ENCODE measurements at places on chromosomes 6 and 20.

- ATAC-seq, result peak; percentile 58
Measured at GRCh38 chr20:35306931-35307517, 14.8 kb upstream of the FAM83C start.

- ATAC-seq, result peak; percentile 55
Measured at GRCh38 chr6:79269877-79270276, 35.4 kb upstream of the HMGN3 start.

DNA sequence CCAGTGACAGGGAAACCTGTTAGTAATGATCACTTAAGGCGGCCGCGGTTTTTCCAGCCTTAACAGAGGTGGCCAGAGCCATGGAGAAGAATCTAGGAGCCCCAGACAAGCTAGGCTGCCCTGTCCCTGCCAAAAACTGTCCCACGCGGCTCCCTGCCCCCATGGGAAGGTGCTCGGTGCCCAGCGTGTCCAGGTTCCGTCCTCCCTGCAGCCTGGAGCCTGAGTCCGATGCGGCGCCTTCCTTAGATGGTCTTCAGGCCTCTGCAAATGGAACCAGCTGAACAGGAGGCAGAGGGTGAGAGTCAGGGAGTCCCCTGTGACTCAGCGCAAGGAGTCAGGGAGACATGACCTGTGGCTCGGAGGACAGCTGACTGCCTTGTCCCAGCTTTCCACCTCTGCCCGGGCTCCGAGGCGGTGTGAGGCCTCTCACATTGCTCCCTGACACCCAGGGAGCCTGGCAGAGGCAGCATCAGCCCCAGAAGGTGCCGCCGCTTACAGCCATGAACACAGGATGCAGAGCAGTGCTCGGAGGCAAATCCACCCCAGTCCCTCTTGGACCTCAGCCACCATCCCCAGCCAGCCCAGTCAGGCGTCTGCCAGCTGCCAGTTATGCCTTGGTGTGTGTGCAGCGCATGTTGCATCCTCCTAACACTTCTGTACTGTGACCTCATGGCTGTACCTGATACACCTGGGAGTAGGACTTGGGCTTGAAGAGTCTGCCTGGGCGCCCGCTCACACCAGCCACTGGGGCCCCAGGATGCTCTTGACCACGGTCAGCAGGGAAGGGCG, 377.7 kb downstream of the CDH4 start:
- no peak for ATAC-seq

GRCh38 chr20:3406481-3407039, 909 bp downstream of the DNAAF9 start:
- no peak for ATAC-seq

- ATAC-seq, result peak; percentile 23
Measured at GRCh38 chr6:11762794-11763459, 15.7 kb downstream of the ADTRP start.

- ATAC-seq, result no peak
Measured at GRCh38 chr6:89058627-89059026, 21.9 kb upstream of the PNRC1 start.

- ATAC-seq, result no peak
Measured at GRCh38 chr6:8352335-8352965, 82.9 kb downstream of the SLC35B3 start.

DNA sequence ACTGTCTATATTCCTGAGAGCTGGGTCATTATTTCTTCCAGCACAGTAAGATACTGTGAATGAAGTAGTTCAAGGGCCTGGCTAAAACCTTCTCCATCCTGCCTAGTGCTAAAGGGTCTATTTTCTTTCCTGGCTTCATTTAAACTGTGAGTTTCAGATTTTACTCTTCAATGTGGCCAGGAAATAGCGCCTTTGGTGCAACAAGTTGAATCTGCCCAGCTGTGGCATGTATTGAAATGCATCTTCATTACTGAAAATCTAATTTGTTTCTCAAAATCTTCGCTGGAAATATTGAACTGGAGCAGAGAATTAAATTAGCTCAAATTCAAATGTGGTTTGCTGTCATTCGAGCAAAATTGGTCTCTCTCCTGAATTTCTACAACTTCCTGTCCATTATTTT, 114.6 kb upstream of the KCNG1 start:
- ATAC-seq, result no peak

DNA sequence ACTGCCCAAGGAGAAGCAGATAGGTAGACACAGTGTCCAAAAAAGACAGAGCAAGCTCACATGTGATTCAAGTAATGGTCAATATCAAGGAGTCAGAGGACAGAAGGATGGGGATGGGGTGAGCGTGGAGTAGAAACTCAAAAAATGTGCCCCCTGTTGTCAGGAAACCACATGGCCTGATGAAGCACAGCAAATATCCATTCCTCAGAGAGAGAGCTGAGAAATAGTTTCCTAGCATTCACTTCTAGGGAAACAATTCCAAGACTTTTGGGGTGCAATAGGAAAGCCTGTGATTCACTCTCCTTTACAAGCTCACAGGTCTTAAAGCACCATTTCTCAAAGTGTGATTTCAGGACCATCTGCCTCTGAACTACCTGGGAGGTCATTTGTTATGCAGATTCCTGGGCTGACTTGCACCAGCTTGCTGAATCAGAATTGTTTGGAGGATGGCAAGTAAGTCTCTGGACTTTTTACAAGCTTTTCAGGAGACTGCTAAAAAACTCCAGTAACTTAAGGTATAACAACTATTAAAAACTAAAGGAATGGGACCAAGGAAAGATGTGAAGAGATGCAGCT, 432.8 kb downstream of the HDGFL1 start:
- ATAC-seq, result no peak

DNA sequence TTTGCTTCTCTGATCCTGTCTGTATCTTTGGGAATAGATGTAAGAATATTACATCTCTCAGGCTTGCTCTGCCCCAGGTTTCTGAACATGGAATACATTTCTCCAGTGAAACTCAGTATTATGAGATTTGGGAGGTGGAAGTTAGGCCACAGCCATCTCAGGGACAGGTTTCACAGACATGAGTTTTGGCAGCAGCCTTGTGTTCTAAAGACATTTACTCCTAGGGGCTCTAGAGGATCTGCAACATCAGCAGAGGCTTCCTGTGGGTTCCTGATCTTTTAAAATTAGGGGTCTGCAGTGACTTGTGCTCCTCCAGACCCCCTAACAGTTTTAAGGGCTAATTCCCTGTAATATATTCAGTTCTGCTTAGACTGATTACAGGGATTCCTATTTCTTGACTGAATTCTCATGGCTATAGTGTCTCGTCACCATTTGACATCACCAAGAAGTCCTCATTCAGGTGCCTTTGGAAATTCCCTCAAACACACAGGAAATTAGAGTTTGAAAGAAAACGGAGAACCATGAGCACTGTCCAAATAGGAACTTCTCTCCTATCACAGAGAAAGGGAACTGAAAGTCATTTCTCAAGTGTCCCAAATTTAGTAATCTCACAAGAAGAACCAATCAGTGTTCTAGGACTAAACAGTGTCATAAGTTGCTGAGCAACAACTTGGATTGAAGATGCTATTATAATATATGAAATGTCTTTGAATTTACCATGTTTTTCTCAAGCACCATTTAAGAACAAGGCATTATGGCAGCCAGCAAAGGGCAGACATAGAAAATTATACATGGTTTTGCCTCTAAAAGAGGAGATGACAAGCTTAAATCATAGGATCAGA, 2.5 kb upstream of the HLA-DRA start:
- ATAC-seq, result peak; percentile 74

DNA sequence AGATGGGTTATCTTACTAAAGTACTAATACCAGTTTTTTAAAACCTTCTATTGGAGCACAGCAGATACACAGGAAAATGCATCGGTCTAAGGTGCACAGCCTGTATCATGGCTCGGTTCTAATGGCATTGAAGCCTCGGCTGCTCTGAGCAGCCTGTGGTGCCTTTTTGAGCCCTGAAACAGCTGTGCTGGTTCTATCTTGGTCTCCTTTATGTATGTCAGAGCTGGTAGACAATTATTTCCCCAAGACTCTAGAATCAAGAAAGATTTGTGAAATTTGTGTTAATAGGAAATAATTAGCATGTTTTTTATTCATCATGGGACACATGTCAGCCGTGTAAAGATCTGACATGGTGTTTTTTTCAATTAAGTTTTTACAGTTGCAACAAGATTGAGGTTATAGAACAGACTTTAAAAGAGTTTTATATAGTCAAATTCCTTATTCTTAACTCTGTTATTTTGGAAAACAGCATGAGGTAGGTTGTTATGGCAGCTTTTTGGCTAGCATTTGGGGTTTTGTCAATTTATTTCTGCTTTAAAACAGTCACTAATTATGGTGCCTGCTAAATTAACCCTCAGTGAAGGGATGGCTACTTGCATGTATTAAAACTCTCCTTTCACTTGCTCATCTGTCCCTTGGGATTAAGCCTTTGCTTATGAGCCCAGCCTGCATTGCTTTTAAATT, 40.3 kb upstream of the C20orf144 start:
- no peak for ATAC-seq

GRCh38 chr6:66198062-66198624, 491.1 kb upstream of the EYS start:
- ATAC-seq, result no peak

GRCh38 chr6:28353981-28354676, 4.4 kb downstream of the ZKSCAN3 start:
- ATAC-seq, result peak; percentile 40

- no peak for ATAC-seq
Measured at GRCh38 chr6:69758214-69758613, 38.6 kb downstream of the LMBRD1 start.

- no peak for ATAC-seq
Measured at GRCh38 chr6:106939848-106940247, 34.7 kb downstream of the CD24 start.

DNA sequence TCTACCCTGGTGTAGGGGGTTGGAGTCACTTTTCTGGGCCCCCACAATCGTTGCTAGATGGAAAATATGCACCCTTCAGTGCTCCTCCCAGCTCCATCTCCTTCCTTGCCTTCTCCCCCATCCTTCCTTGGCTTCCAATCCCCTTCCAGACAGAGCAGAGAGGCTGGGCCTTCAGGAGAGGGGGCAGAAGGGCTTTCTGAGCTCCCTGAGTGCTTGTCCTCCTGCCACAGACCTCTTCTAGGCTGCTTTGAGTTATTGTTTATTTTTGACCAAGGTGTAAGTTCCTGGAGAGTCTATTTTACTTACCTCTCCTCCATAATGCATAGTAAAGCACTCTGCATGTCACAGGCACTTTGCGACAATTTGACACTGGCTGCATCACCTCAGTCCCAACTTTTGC, 96.4 kb upstream of the CNKSR3 start:
- ATAC-seq, result no peak

GRCh38 chr20:53819973-53820451, 226.4 kb upstream of the ZNF217 start:
- no peak for ATAC-seq

DNA sequence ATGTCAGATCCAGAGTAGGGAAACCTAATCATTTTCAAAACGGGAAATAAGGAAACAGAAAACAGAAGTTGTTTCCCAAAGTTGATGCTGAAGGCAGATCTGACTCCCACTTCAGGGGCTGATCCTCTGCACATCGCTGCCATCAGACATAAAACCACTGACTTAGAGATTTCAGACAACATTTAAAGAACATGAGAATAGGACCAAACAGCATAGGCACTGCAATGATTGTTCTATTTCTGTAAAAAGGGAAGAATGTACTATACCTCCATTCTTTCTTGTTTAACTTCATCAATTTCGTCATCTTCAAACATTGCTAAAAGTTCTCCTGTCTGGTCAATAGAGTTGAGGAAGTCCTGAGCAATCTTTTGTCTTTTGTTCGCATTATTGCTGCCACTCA, 324.7 kb upstream of the RUNX2 start:
- no peak for ATAC-seq

- no peak for ATAC-seq
Measured at GRCh38 chr20:6384956-6385486, 262.2 kb upstream of the FERMT1 start.

- ATAC-seq, result no peak
Measured at GRCh38 chr6:14077193-14077867, 40.2 kb upstream of the CD83 start.

DNA sequence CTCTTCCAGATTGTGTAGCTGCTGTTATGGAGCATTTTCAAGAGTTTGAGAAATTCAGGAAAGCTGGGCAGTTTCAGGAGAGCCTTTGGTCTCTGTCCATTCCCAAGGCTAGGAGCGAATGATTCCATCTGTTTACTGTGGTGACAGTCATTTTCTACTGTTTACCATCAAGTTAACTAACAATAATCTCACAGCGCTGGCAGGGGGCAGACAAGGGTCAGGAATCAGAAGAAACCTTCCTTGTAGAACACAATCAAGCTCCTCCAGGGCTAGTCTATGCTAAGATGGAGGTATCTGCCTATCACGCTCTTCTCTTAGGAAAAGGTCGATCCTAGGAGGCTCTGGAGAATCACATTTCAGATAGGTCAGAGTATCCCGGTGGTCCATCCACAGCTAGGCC, 293.9 kb downstream of the KIF16B start:
- ATAC-seq, result no peak

DNA sequence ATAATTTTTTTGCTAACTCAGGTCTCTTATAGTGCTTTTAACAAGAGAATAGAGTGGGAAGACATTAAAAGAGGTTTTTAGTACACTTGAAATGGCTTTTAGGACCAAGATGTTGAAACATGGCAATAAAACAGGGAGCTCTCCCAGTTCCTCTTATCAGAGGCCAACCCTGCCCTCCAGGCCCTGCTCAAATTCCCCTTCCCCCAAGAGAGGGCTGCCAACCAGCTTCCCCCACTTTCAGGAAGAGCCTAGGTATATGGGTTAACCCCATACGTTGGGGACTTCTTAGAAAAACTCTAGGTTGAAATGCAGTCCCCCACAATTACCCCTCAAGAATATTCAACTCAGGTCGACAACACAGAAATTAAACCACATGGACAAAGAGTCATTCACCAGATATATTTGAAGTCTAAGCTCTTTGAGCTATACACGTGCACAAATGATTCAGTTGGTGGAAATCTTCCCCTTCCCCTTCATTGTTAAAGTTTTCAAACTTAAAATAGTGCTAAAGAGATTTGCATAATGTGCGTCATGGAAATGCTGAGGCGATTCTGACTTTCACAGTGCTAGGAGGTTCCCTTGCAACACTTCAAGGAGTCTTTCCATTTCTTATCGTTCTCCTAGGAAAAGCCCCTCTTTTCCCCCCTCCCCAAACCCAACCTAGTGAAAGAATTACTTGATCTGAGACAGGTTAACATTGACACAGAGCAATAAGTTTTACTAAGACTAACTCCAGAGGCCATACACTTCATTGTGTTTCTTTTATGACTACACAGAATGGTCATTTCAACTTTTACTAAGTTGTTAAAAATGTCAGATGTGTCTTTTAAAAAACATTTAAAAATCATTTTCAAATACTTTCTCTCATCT, 49.8 kb upstream of the ENPP5 start:
- ATAC-seq, result no peak

DNA sequence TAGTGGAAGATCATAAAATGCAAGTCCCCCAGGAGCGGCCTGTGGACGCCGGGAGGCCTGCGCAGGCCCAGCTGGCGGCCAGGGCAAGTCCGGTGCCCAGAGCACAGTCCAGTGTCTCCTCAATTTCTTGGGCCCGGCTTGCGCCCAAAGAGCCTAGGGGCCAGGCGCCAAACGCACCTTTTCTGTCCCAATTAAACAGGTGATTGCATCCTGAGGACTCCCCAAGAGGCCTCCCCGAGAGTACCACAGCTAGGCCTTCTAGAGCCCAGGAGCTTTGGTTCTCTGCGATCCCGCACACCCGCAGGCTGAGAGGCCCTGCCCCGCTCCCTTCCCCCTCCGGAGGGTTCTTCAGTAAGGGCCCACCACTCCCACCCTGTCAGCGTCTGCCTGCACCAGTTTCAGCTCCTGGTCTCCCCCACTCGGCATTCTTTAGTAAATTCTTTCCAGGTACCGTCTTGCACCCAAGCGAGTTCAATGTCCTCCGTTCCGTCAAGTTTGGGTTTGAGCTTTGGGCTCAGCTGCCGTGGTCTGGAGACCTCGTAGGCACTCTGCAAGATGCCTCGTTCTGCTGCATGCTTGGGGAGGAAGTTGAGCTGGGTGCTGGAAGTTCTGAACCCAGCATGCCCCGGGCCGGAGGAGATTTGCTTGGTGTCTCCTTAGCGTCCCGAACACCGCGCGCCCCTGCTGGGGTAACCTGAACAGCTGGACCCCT, 3.9 kb upstream of the NKX2-2 start:
- ATAC-seq, result no peak

Data from gastroesophageal sphincter (tissue), 4 donors.